ENCODE measurements at places on chromosomes 7 and 10. TPM values are rescaled to one million over a fixed set of nuclear protein-coding genes. Genes with fewer than 3 reads are reported as not detected.

GRCh38 chr7:47600199-47601118, 18.5 kb upstream of the TNS3 start:
- DNase-seq, result no peak

- no peak for DNase-seq
These were observed 71.7 kb downstream of the MAP3K8 start for GRCh38 chr10:30505543-30506298.

GRCh38 chr7:25638590-25639244, 410.4 kb upstream of the NPVF start:
- no peak for DNase-seq

KIAA1217 gene
- polyA plus RNA-seq, result 7.2 TPM

FGF8 gene
- polyA plus RNA-seq, result 0.34 TPM

NUTM2E gene
- 0.19 TPM for polyA plus RNA-seq
